NCI-H2171 treated with DMSO at 0.1 percent for 48 hours (cell line): ENCODE measurements at places on chromosomes 4 and X.

DNA sequence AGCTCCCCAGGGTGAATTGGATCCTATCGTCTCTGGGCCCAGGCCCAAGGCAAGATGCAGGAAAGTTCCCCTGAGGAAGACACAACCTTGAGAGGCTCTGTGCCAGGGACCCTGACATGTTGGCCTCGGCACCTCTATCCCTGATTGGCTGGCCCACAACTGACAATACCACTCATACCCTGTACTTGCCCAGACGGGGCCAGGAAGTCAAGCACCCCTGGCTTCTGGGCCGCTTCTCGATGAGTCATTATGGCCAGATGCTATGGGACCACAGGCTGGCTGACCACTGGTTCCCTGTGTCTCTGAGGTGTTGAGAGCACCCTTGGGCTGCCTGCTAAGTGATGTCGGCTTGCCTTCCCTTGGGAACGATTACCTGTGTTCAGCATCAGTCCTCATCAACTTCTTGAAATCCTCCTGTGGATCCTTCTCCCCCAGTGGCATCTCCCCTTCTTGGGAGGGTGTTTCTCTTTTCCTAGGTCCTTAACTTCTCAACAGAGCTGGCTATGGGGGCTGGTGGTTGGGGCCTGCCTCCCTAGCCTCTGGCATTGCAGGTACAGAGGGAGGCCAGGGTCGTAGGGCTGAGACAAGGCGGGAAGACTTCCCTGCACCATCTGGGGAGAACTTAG lies 54.5 kb upstream of the MAMLD1 start:
- no peak for DNase-seq

DNA sequence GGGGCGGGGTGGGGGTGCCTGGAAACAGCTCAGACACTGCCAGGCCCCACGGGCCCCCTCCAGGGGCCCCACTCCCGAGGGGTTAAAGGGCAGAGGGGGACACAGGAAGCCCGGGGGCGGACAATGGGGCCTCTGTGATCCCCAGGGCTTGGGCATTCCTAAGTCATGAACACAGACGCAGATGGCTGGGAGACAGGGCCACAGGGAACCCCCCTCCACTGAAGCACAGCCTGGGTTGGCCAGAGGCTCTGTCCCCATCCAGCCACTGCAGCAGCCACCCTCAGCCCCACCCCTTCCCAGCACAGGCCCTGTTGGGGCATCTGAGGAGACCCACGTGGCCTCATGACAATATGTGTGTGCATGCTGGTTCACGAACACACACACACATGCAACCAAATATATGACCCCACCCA lies 3.9 kb downstream of the L1CAM start:
- no peak for DNase-seq

GRCh38 chr4:73247100-73247499 lies 11.5 kb downstream of the ANKRD17 start:
- no peak for DNase-seq

- DNase-seq = no peak
Measured at GRCh38 chrX:39795605-39796004, 302.2 kb downstream of the BCOR start.

DNA sequence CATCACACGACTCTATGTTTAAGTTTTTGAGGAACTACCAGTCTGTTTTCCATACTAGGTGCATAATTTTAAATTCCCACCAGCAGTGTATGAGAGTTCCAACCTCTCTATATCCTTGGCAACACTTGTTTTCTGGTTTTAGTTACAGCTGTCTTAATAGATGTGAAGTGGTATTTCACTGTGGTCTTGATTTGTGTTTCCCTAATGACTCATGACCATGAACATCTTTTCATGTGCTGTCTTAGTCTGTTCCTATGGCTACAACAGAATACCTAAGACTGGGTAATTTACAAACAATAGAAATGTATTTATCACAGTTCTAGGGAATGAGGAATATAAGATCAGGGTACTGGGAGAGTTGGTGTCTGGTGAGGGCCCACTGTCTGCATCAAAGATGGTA lies 51.5 kb upstream of the GPR78 start:
- no peak for DNase-seq

- no peak for DNase-seq
Measured at GRCh38 chr4:70236125-70236524, 6.3 kb upstream of the CSN3 start.

DNA sequence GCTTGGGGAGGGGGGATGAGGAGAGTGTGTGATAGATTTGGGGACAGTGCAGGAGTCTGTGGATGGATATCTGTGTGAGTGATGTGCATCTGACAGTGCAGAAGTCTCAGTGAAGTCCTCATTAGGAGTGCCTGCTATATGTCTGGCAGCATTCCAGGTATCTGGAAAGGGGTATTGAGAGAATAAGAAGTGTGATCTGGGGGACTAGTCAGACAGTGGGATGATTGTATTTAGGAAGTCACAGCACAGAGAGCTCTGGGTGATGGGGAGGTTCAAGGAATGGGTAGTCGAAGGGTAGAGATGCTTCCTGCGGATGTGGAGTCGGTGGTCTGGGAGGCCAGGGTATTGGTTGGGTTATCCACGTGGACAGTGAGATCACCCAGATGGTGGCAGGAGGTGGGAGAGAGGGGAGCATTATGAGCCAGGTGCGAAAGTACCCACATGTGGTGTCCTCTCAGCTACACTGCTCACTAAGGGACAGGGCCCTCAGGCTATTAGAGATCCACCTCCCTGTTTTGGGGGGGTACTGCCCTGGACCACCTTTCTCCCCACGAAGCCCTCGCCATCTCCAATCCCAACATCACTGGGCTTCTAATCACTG lies 9.8 kb downstream of the MAGED2 start:
- no peak for DNase-seq

DNA sequence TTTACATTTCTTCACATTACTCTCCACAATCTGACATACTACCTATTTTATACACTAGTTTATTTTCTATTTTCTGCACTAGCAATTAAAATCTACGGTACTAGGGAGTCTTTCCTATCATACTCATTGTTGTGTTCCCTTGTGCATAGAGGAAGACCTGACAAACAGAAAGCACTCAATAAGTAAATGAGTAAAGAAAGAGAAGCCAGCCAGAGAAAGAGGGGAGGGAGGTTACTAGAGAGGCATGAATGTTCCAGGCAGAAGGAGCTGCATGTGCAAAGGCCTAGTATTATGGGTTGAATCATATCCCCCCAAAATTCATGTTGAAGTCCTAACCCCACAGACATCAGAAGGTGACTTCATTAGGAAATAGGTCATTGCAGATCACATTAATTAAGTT lies 114.0 kb downstream of the ZAR1 start:
- no peak for DNase-seq

- no peak for DNase-seq
Measured at GRCh38 chr4:74230902-74231499, 73.1 kb downstream of the MTHFD2L start.

DNA sequence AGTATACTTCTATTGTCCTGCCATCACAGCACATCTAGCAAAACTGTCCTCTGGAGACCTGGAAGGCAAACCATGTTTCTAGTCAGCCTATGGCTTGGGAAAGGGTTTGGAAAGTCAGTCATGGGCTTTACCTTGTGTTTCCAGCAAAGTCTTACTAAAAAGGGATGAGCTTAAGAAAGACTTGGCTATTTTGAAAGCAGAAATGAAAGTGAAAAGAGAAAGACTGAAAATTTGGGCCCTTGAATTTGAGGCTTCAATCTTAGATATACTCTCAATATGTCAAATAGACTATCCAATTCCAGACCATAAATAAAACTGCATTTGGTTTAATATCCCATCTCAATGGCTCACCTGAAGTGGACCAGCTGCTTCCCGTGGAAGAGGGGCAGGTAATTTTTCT lies 127.9 kb downstream of the ZNF330 start:
- DNase-seq = no peak

- no peak for DNase-seq
Measured at GRCh38 chrX:63503541-63503940, 152.4 kb upstream of the SPIN4 start.

- no peak for DNase-seq
Measured at GRCh38 chr4:39302901-39303300, 63.3 kb downstream of the RFC1 start.

GRCh38 chrX:125101971-125102755 lies 217.5 kb upstream of the TEX13C start:
- no peak for DNase-seq

GRCh38 chr4:113469023-113469390 lies 292.5 kb downstream of the CAMK2D start:
- no peak for DNase-seq

DNA sequence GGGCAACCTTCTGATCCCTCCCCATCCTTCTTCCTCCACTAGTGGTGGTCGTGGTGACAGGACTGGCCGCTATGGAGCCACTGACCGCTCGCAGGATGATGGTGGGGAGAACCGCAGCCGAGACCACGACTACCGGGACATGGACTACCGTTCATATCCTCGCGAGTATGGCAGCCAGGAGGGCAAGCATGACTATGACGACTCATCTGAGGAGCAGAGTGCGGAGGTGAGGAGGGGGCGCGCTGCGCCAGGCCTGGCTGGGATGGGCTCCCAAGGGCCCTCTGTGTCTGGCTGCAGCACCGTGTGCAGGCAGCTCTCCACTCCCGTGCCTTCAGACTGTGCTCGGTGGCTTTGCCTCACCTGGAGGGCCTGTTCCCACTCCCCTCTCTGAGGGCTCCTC lies 24.3 kb downstream of the RBM10 start:
- no peak for DNase-seq

GRCh38 chrX:74525116-74525515 lies 89.3 kb downstream of the RLIM start:
- no peak for DNase-seq

GRCh38 chr4:102474736-102475504 lies 26.2 kb upstream of the NFKB1 start:
- DNase-seq = no peak
